ENCODE measurements at places on chromosomes 16 and 17.

DNA sequence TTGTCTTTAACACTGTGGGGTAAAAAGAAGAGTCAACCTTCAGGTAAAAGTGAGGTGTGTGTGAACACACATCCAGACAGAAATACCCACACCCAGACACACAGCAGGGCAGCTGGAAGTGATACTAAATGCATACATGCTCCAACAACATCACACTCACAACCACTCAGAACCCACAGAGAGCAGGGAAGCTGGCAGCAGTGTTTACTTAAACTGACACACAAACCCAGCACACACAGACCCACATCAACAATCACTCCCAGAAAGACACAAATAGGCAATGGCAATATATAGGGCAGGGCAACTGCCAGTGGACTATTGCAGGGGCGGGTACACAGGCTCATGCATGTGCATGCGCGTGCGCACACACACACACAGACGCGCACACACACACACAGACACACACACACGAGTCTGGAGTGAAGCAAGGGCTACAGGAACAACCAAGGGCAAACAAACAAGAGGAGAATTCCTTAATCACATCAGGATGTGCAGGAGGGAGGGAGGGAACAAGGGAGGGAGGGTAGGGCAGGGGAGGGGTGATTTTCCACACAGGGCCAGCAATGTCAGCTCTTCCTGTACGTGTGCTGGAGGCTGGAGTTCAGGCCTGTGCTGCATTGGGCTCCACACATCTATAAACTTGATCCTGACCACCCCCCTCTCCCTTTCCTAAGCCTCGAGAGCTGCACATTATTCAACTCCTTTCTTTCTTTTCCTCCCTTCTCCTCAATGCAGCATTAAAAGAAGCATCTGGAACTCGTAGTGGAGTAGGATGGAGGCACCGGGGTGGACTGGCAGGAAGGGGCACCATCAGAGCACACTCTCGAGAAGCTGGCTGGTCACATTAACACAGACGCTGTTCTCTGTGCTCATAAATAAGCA, 30.1 kb downstream of the HIC1 start:
- DNase-seq: no peak

GRCh38 chr16:4477966-4478365, 1.8 kb downstream of the HMOX2 start:
- DNase-seq: no peak

DNA sequence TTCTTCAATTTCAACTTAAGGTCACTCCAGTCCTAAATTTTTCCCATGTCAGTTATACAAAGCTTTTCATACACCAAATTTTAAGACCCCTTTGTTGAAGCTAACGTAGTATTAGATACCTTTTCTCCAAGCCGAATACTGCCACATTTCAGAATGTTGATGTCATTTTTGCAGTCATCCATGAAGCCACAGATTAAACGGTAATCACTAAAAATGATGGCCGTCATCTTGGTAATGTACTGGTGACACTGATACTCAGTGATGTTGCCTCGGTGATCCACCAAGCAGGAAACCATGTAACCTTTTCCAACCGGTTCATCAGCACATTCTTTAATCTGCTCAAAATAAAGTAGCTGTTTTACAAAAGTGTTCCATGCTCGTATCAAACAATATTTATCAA, 82.1 kb upstream of the CLEC18B start:
- no peak for DNase-seq

DNA sequence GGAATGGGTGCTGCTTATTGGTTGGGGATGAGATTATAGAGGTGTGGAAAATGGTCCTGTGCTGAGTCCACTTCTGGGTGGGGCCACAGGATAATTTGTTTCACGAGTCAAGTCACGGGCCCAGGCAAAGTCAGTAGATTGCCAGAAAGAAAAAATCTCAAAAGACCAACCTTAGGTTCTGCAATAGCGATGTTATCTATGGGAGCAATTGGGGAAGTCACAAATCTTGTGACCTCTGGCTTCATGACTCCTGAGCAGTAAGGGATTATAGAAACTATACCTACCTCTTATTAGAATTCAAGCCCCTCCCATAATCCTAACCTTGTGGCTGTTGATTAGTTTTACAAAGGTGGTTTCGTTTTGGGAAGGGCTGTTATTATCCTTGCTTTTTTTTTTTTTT, 31.4 kb downstream of the WWP2 start:
- DNase-seq: no peak

DNA sequence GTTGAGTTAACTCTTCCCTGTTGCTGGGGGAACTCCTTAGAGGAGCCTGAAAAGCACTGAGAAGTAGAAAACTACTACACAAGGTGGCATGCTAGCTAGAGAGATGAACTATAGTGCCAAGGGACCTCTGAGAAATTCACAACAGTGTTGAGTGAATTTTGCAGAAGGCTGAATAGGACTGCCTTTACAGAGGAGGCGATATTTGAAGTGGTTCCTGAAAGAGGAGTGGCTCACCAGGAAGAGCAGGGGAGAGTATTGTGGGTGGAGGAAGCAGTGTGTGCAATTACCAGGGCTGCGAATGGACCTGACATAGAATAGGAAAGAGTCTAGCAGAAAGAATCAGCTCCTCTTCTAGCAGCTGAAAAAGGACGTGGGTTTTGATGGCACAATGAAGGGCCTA, 66.4 kb downstream of the CDK5R1 start:
- DNase-seq: no peak

DNA sequence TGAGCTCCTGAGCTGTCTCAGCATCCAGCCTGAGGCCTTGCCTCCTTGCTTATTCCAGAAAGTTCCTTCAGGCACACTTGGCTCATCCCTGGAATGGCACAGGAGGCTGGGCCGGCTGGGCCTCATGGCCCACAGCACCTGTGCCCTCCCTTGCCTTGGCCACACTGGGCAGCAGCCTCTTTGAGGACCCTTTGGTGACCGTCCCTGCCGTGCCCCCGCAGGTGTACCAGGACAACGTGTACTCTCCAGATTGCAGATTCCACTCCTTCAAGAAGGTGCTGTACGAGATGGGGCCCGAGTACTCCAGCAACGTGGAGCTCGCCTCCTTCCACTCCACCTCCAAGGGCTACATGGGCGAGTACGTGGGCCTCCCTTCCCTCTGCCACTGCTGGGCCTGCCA, 34.2 kb downstream of the GPT2 start:
- no peak for DNase-seq

DNA sequence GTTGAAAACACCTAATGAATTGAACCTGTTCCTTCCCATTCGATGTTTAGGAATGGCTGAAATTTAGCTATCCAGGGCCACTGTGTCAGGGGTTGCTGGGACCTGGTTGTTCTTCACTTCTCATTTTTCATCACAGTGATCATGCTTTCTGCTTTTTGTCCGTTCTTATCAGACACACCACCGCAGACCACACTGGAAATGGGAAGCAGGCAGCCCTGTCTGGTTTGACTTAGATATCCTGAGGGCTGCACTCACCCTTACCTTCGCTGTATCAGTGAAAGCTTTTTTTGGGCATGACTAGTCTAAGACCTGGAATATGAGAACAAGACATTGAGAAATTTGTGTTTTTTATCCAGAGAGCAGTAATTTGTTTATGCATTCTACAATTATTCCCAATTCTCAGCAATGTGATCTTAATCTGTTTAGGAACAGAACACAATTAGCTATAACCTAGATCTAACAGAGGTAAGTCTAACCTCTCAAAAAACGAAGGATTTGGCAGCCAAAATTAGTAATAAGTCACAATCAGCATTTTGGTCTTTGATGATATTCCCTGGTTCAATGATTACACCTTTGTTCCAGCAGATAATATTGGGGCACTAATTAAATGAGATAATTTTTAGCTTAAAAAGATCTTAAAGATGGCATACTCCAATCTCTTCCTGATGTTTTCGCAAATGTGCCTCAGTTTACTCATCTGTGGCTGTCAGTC, 126.0 kb upstream of the GOT2 start:
- DNase-seq: no peak

DNA sequence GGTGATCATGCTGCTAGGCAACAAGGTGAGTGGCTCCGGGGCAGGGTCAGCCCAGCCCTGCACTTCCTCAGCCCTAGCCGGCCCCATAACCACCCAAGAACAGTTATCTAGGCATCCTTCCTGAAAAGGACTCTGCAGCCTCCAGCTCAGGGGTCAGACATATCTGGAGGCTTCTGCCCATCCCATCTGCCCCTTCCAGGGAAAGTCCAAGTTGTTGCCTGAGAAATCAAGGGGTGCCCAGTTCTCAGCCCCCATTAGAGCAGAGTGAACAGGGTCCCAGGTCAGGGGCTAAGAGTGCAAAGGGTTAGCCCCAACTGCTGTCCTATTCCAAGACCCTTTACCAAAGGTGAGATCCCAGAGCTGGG, 4.1 kb upstream of the NHERF1 start:
- DNase-seq: no peak

DNA sequence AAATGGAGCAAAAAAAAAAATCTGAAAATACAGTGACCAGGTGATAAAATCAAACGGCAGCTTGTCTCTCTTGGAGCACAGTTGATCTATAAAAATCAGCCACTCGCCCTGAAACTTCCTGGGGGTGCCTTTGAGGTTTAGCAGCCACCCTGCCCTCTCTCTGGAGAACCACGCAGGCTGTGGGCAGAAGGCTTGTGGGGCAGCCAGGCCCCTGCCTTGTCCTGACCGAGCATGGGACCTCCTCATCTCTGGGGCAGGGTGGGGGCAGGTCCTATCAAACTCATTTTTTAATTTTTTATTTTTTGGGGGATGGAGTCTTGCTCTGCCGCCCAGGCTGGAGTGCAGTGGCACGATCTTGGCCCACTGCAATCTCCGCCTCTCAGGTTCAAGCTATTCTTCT, 5.0 kb downstream of the TMEM238L start:
- no peak for DNase-seq

- DNase-seq: no peak
Observed at GRCh38 chr17:43351691-43352090, 47.1 kb upstream of the ARL4D start.

DNA sequence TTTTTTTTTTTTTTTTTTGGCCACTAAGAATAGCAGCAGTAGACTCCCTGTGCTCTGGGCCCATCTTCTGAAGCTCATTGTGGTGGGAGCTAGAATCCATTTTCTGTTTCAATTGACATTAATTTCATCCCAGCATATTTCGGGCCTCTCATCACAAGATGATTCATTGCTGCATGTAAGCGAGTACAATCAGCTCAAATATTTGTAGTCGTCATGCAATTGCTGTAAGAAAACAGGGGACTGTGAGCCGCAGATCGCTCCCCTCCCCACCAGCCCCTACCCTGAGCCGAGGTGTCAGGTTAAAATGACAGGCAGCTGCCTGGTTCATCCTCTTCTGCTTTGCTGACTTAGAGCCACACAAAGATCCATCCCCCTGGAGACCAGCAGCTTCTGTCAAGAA, 358.8 kb upstream of the CDH5 start:
- DNase-seq: no peak

DNA sequence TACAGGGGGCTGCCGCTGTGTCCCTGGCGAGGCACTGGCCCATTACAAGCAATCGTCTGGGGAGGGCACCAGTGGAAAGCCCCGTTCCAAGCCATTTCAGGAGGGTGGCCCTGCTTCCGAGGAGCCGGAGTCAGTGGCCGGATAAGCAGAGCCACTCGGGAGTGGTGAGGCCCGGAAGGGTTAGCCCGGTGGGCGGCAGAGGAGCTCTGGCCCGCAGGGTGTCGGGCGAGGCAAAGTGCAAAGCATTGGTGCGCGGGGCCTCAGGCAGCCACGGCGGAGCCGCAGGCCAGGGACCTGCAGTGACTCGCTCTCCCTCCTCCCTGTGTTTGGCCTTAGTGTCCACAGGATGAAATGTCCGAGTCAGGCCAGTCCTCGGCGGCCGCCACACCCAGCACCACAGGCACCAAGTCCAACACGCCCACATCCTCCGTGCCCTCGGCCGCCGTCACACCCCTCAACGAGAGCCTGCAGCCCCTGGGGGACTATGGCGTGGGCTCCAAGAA, 24.6 kb downstream of the NME3 start:
- DNase-seq: no peak

DNA sequence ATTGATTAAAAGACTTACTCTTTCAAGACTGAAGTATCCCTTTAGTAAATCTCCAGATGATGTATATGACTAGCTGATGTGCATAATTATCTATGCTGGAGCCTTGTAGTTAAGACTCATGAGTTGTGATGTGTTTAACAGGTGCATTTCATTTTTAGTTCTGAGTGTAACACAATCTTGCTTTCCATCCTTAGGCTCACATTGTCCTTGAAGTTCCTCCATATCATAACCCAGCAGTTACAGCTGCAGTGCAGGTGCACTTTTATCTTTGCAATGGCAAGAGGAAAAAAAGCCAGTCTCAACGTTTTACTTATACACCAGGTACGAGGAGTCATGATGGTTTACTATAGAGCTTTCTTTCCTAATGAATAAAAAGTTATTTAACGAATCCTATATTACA, 52.9 kb downstream of the ESRP2 start:
- no peak for DNase-seq

GRCh38 chr17:13593757-13594156, 8.0 kb downstream of the HS3ST3A1 start:
- DNase-seq: no peak

DNA sequence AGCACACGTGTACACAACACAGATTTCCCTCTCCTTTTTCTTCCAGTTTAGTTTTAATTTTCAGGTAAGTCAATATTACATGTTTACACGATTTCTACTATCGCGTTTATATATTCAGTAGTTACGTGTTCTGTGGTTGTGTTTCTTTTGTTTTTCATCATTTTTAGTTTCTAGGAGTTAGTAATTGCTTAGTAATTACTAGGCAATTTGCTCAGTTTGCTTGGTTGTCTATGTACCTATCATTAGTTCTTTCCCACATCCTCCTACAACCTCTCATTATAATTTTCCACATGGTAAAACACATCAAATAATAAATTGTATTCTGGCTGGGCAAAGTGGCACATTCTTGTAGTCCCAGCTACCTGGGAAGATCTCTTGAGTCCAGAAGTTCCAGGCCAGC, 24.6 kb upstream of the GUCY2D start:
- DNase-seq: no peak

DNA sequence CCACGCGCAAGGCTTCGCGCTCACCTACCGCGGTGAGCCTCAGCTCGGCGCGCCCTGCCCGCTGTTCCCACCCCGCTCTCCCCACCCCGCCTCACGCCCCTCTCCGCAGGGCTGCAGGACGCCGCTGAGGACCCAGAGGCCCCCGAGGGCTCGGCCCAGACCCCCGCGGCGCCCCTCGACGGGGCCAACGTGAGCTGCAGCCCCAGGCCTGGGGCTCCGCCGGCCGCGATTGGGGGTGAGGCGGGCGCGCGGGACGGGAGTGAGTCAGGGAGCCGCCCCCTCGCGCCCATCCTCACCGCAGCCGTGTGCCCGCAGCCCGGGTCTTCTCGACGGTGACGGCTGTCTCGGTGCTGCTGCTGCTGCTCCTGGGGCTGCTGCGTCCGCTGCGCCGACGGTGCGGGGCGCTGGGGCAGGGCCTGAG, 1.9 kb upstream of the PAQR4 start:
- no peak for DNase-seq

GRCh38 chr16:938752-939151, 32.0 kb downstream of the LMF1 start:
- DNase-seq: no peak

GRCh38 chr17:57995076-57995956, 7.3 kb upstream of the VEZF1 start:
- DNase-seq: peak; percentile 45

DNA sequence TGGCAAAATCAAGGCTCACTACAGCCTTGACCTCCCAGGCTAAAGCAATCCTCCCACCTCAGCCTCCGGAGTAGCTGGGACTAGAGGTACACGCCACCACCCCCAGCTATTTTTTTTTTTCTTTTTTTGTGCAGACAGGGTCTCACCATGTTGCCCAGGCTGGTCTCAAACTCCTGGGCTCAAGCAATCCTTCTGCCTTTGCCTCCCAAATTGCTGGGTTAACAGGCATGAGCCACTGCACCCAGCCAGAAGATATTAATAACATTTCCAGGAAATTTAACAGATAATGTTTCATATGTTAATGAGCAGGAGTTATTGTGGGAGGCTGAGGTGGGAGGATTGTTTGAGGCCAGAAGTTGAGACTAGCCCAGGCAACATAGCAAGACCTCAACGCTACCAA, 8.4 kb upstream of the SPG7 start:
- no peak for DNase-seq
